ENCODE measurements at places on chromosomes 5 and 9.

DNA sequence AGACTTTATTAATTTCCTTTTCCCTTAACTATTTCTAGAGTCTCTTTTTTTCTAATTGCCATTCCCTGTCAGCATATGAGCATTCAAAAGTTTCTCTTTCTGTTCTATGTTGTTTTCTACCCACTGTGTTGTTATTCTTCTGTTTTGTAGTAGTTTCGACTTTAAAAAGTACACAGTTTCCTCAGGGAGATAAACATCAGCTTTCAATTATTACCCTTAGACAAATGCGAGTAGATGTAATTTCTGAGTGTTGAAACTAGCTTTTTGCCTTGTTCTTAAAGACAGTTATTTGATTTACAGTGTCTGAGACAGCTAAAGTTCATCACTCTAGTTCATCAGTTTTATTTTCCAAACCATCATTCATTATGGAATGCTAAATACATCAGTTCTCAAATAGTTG is 19.5 kb downstream of the MTREX start:
- no peak for DNase-seq

DNA sequence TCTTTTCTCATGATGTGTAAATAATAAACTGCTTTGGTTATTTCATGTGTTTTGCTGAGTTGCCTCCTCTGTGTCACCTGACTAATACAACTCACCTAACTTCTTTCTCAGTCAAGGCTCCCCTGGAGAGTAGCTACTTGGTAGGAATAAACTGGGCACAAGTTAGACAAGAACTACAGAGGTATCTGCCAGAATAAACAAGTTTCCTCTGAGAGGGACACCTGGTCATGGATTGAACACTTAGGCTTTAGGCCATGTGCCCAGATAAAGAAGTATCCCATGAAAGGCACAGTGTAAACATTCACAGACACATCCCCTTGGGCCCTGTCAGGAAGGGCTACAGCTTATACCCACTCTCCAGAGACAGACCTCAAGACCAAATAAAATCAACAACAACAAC is 532.5 kb downstream of the KIF4B start:
- no peak for DNase-seq

DNA sequence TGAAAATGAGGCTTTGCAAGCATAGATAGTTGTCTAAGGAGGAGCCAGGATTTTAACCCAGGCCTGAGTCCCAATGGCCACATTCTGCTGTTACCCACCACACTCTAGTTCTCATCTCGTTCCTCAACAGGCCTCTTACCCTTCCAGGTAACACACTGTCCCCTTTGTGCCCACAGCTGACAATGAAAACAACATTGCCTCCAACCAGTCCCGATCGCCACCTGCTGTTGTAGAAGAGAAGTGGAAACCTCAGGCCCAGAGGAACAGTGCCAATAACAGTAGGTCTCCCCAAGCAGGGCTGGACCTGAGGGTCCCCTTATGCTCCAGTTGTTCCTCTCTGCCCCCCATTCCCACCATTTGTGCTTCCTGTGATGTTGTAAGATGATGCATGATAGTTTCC is 30.4 kb downstream of the AMBP start:
- no peak for DNase-seq

DNA sequence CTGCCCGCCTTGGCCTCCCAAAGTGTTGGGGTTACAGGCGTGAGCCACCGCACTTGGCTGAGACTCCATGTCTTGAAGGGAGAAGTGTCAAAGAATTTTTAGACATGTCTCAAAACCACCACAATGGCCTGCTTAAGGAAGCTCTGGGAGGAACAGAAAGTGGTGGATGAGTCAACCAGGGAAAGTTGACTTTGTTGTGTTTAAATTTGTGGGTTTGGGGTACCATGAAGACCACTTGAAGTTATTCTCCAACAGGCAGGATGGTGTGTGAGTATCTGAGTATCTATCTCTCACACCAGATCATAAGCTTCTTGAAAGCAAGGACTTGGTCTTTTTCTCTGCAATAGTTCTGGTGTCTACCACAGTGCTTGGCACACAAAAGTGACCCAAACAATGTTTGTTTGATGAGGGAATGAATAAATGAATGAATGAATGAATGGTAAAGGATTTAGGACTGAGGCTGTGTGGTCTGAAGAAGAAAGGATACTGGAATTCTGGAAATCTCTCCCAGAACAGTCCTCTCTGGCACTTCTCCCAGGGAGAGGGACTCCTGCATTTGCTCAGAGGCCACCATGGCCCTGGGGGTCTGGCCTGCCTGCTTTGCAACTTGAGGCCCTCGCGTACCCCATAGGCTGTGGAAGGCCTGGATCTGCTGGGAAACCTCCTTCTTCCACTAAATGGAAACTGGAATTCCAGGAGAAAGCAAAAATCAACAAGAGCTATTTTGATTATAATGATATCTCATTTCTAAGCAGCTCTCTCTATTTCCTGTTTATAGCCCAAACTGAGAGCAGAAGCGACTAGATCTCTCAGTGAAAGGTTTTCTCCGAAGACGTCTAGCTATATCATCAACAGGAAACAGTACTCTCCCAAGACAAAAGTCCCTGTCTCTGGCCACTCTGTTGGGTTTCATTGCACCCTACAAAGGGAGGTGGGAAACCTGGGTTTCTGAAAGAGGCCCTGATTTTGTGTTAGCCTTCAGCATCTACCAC is 187.9 kb downstream of the PALM2AKAP2 start:
- DNase-seq: peak; percentile 40

DNA sequence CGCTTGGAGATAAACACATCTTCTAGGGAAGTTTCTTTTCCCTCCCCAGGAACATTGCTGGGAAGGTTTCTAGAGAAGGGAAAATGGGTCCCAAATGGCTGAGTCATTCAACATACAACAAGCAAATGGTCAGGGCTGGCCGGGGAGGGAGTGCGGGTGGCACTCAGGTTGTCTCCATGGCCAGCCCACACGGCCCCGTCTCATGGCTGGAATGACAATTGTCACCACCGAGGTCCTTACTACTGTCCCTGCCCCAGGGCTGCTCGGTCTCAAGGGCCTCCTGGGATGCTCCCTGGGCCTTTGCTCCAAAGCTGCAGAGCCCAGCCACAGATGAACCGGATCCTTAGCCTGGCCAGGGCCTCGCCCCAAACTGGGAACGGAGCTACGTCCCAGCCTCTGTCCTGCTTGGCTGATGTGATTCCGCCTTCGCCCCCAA is 121.9 kb downstream of the FGF18 start:
- no peak for DNase-seq

- no peak for DNase-seq
Measured at GRCh38 chr9:69089082-69089481, 53.5 kb downstream of the FXN start.

DNA sequence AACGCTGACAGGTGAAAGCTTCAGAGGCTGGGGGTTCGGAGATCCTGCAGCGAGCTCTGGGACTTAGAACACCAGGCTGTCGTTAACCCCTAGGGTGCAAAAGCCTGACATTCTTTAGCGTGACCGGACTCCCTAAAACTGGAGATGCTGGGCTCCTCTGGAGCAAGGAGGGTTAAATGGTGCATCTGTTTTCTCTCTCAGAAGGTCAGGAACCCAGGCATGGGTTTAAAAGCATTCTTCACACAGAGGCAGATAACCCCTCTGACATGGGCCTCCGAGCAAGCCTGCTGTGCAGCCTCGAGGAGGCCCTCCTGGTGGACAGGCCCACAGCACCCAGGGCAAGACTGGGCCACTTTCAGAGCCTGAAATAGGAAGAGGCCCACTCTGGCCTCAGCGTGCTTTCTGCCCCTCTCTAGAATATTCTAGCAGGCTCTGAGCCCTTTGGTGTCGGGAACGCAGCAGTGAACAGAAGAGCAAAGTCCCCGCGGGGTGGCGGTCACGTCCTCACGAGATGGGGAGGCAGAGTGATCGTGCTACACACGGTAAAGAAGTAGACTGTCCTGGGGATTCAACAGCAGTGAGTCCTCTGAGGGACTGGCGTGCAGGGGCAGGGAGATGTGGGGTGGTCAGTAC is 124.8 kb downstream of the COL23A1 start:
- no peak for DNase-seq

- no peak for DNase-seq
Measured at GRCh38 chr9:92728831-92729734, 35.5 kb downstream of the BICD2 start.

DNA sequence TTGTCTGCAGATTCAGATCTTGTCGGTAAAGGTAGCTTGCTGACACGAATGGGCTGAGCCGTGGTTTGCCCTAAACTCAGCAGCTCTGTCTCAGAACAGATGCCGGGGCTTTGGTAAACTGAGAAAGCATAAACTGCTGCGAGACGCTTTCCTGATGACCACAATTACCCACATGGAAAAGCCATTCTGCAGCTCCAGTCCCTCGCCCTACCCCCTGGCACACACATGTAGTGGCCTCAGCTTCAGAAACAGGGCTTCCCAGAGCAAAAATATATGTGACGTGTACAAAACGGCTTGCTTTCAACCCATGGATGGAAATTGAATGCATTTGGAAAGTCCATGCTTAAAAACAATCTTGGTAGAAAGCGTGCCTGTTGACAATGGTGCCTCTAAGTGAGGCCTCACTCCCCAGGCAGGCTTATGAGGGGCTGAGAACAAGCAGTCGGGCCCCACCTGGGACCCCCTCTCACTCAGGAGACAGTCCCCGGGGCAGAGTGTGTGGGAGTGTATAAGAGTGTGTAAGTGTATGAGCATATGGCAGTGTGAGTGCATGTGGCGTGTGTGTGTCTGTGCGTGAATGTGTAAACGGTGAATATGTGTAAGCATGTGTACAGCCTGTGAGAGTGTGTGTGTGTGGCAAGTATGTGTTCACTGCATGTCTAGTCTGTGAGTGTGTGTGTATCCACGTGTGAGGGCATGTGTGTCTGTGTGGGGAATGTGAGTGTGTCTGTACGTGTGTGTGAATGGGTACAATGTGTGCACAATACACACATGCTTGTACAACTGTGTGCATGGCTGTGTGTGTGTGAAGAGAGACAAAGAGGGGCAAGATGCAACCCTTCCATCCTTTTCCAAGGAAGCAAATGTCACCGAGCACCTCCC is 88.2 kb upstream of the SMIM23 start:
- DNase-seq: no peak

- DNase-seq: no peak
Measured at GRCh38 chr5:93596676-93597490, 13.9 kb downstream of the NR2F1 start.

- no peak for DNase-seq
Measured at GRCh38 chr9:135224921-135225541, 137.6 kb downstream of the OLFM1 start.

- no peak for DNase-seq
Measured at GRCh38 chr9:123753669-123754258, 176.2 kb downstream of the DENND1A start.

- no peak for DNase-seq
Measured at GRCh38 chr5:9713959-9714586, 83.9 kb upstream of the TAS2R1 start.

DNA sequence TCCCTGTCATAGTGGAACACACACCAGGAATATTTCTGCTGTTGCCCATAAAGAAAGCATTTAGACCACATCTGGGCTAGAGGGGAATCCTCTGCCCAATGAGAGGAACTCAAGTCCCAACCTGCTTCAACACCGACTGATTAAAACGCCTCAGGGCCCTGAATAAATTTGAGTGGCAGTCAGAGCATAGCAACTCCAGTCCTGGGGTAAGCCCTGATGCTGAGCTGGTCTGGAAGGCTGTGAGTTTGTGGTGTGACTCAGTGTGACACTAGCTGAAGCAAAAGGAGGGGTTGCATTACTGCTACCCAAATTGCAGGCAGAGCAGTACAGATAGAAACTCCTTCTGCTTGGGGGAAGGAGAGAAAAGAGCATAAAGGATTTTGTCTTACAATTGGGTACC is 148.3 kb downstream of the PRDM9 start:
- DNase-seq: no peak

GRCh38 chr5:151104795-151105194 is 24.0 kb upstream of the TNIP1 start:
- DNase-seq: no peak
